ENCODE measurements at places on chromosomes 5 and 9. TPM values are rescaled to one million over a fixed set of nuclear protein-coding genes. Genes with fewer than 3 reads are reported as not detected.

GRCh38 chr9:125295657-125296056 is 34.0 kb downstream of the GAPVD1 start:
- DNase-seq = no peak

GRCh38 chr5:163347671-163348070 is 89.7 kb upstream of the CCNG1 start:
- peak; percentile 58 for DNase-seq

DNA sequence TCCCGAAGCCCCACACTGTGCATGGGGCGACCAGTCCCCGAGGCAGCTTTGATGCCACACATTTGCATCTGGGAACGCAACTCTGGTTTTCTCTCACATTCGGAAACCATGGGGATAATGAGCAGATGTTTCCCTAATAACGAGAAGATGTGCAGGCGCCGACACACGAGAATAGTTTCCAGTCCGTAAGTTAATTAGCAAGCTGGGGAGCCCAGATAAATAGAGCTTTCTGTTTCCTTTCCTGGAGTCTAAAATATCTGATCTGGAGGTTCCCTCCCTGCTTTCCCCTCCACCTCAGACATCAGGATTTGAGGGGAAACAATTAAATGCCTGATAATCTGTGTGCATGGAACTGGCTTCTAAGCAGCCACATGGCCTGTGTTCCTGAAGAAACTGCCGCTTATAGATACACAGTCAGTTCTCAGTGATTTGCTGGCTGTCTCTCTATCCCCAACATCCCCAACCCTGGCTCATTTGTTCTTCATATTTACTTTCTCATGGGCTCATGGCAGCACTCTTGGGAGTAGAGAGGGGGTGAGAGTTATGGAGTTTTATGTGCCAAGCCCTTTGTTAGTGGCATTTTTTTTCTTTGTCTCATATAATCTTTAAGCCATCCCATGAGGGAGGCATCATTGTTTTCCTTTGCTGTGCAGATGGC is 62.8 kb downstream of the PDZD2 start:
- DNase-seq = no peak

GRCh38 chr5:178232124-178232919 is at the start of gene PHYKPL:
TSS of gene PHYKPL (minus strand) at chr5:178232802. CDS start at chr5:178232550, 252 bp downstream.
- peak; percentile 70 for DNase-seq

Gene SPINK4
- not detected for polyA plus RNA-seq

Gene PAPPA
- 1.2 TPM for polyA plus RNA-seq

Gene HSPB3
- polyA plus RNA-seq = 0.25 TPM

Gene HSD17B4
- 242 TPM for polyA plus RNA-seq
